ENCODE measurements at places on chromosomes 7 and 10.

DNA sequence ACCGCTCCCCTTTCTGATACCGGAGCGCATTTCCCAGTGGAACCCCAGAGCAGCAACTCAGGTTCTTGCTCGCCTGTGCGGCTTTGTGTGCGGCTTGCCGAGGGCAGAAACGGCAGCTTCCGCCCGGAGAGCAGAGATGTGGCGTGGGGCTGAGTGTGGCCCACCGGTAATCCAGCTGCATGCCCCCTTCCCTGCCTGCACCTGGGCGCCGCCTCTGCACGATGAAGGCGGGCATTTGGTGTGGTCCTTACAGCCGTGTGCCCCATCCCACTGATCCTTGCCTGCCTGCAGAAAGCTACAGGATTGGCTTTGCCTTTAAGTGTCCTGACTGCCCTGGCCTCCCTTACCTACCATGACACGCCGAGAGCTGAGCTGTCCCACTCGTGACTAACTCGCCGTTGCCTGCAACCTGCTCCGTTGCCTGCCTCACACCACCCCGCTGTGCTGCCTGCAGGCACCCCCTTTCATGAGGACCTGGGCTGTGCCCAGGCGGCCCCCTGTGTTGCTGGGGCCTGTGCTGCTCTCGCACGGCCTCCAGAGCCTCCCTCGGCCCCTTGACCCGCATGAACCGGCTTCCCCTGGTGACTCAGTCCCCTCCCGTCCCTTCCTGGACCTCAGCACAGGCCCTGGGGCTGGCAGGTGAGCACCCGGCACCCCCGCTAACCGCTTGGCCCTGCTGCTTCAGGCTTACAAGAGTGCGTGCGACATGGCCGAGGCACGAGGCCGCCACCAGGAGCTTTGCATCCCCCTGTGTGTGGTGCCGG lies 48.0 kb downstream of the PITRM1 start:
- DNase-seq, result no peak

- DNase-seq, result no peak
These were observed 63.8 kb downstream of the PALS2 start for GRCh38 chr7:24637021-24637420.

DNA sequence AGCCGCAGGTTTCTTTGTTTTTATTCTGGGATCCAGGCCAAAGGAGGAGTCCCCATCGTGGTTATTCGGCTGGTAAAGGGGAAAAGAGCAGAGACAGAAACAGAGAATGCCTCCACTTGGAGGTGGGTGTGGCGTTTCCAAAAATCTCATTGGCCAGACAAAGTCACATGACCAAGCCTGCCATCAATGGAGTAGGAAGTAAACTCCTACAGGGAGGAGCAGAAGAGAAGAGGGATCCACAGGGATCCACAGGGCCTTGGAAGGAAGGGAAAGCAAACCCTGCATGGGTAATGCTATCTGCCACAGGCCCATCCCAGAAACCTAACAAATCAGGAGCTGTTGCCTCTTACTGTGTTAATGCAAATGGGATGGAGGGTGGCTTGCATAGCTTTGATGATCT lies 425.7 kb upstream of the GALNT17 start:
- no peak for DNase-seq

DNA sequence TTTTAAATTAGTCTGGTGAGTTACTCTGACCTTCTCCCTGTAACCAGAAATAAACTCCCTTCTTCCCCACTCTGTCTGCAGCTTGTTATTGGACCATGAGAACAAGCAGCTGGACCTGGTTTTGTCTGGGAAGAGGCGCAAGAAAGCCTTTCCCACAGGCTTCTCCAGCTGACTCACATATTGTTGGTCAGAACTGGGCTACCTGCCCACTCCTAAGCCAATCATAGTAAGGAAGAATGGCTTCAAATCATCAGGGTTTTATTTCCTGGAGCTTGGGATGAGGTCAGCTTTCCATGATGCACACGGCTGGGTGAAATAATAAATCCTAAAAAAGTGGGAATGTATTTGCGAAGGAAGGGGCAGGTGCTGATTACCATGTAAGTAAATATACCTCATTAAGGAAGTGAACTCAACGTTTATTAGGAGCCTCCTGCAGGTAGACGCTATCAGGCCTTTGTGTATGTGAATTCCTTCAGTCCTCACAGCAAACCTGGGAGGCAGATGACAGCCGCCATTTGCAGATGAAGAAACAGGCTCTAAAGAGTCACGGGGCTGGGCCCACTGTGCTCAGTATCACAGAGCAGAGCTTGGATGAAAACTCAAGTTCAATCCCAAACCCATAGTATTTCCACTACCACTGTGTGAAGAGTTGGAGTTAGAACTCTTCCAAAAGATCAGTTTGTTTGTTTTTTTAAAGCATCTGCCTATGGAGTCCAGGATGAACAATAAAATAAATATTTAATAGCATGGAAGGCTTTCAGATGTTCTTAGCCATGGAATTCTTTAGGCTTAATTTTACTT lies 32.8 kb downstream of the IL15RA start:
- no peak for DNase-seq

DNA sequence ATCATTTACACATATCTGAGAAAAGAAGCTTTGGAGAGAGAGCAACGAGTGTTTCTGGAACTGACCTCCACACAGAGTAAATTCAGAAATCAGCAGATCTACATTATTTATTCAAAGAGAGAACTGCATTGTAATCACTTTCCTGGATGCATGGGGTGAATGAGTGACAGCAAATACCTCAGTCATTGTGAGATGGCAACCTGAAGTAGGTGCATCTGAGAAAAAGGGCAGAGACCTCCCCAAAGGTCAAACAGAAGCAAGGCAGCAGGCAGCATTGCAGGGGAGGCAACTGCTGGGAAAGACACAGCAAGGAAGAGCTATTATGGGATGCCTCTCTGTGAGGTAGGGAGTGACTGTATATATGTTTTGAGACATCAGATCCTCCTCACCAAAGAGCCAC lies 26.5 kb upstream of the SMIM30 start:
- no peak for DNase-seq
